CD4-positive, alpha-beta memory T cell (primary cell): ENCODE measurements at places on chromosomes 7 and 10.

- H3K27ac ChIP-seq: no peak overlapping the region
- no peak for DNase-seq
- peaks cover 15% of the 10 kb centered on the region for H3K4me1 ChIP-seq
- no peaks in the 10 kb centered on the region for H3K27me3 ChIP-seq
- H3K4me3 ChIP-seq: no peak overlapping the region
These were observed 203.1 kb downstream of the ZMYND11 start for GRCh38 chr10:338171-339037.

DNA sequence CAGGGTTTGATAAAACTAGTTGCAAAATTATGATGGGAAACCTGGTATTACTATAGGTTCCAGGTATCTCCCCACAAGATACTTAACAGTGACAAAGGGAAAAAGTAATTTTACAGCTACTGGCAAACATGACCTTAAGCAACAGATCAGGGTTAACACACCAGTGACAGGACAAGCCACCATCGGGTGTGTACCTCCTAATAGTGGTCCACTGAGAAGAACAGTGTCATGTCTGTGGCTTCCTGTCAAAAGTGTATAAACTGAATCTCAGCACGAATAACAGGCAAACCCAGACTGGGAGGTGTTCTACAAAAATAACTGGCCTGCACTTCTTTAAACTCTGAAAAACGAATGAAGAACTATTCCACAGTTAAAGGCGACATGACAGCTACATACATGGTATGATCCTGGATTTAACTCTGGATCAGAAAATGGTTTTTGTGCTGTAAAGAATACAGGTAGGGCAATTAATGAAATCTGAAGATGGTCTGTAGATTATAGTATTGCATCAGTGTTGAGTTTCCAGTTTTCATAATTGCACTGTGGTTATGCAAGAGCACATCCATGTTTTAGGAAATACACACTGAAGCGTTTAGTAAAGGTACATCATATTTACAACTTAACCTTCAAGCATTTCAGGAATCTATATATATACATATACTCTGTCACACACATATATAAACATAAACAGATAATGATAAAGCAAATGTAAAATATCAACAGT, 32.0 kb upstream of the ARMS2 start:
- DNase-seq: peak; percentile 57
- peaks cover 61% of the 10 kb centered on the region for H3K4me1 ChIP-seq
- peaks cover 4% of the 10 kb centered on the region for H3K36me3 ChIP-seq
- no peaks in the 10 kb centered on the region for H3K27me3 ChIP-seq

DNA sequence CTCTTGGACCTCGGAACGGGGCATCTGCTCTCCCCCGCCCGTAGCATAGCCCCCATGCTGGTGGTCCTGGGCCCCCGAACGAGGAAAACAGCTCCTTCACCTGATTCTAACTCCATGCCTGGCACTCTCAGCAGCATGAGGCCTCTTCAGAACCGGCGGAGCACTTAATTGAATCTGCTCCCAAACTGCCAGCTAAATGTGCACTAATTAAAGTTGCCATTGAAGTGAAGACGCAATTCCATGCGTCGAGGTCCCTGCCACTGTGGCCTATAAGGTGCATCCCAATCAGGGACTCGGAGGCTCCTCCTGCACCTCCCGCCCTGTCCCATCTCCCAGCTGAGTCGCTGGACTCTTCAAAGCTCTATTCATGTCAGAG, 41.3 kb upstream of the ADGRA1 start:
- no peak overlapping the region for H3K27ac ChIP-seq
- no peak overlapping the region for H3K4me3 ChIP-seq
- no peaks in the 10 kb centered on the region for H3K4me1 ChIP-seq
- no peaks in the 10 kb centered on the region for H3K36me3 ChIP-seq
- no peak for DNase-seq
- no peaks in the 10 kb centered on the region for H3K27me3 ChIP-seq

- peaks cover 36% of the 10 kb centered on the region for H3K36me3 ChIP-seq
- H3K27ac ChIP-seq: no peak overlapping the region
- H3K4me1 ChIP-seq: peaks cover 11% of the 10 kb centered on the region
- DNase-seq: no peak
- no peaks in the 10 kb centered on the region for H3K27me3 ChIP-seq
These were observed 3.7 kb upstream of the NDST2 start for GRCh38 chr10:73814896-73815718.

- H3K4me1 ChIP-seq: no peaks in the 10 kb centered on the region
- H3K27me3 ChIP-seq: no peaks in the 10 kb centered on the region
- H3K4me3 ChIP-seq: no peak overlapping the region
- H3K36me3 ChIP-seq: no peaks in the 10 kb centered on the region
These were observed 363.4 kb upstream of the PFKP start for GRCh38 chr10:2703953-2704352.

DNA sequence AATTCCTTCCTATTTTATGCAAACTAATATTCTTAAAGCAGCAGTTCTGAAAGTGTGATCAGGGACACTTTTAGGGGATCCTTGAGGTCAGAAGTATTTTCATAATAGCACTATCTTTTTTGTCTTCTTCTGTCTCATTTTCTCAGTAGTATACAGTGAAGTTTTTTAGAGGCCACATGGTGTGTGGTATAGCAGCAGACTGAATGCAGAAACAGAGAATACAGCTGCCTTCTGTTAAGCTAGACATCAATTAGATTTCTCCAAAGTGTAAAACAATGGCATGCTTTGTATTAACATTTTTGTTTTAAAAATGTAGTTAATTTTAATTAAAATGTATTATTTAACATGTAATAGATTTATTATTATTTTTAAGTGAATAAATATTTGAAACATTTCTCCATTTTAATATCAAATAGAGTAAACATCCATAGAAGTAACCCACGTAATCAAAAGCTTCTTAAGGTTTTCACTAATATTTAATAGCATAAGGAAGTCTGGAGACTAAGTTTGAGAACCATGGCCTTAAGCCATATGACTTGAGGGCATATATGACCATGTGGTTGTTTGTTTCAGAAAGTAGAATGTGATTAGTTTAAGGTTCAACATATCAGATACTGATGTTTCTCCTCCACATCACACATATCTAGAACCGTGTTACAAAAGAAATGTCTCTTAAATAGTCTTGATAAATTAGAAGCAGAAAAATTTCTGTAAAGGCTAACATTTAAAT, 94.0 kb downstream of the PRKG1 start:
- no peaks in the 10 kb centered on the region for H3K27me3 ChIP-seq
- no peak overlapping the region for H3K27ac ChIP-seq
- H3K4me1 ChIP-seq: no peaks in the 10 kb centered on the region
- no peak overlapping the region for H3K4me3 ChIP-seq
- H3K36me3 ChIP-seq: no peaks in the 10 kb centered on the region

- H3K36me3 ChIP-seq: no peaks in the 10 kb centered on the region
- no peak for DNase-seq
- H3K4me1 ChIP-seq: no peaks in the 10 kb centered on the region
- no peak overlapping the region for H3K4me3 ChIP-seq
These were observed 115.3 kb downstream of the JAZF1 start for GRCh38 chr7:28065308-28065707.
